ENCODE measurements at places on chromosomes 4 and X. TPM values are rescaled to one million over a fixed set of nuclear protein-coding genes. Genes with fewer than 3 reads are reported as not detected.

DNA sequence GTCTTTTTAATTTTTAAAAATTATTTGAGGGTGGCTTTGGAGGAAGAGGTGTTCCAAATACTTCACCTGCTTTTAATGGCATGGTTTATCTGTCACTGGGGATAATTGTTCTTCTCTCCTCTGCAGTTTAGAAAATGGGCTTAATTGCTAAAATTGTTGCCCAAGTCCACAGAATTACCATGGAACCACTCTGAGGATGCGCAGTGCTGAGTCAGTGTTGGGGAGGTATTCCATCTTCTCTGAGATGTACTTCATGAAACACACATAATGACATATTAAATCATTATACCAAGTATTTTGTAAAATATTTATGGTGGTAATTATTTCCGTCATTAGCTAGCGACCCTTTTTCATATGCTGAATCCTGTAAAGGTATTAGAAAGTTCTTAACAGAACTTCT is 8.0 kb downstream of the ASB5 start:
- DNase-seq, result no peak

DNA sequence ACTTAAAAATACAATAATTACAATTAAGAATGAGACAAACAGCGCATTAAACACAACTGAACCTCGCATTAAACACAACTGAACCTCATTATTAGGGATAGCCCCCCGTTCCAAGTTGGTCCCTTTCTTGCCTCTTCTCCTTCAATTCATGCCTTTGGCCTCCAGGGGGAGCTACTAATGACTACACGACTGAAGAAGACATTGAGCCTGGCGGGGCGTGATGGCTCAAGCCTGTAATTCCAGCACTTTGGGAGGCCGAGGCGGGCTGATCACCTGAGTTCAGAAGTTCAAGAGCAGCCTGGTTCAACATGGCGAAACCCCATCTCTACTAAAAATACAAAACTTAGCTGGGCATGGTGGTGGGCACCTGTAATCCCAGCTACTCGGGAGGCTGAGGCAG is 56.4 kb upstream of the NWD2 start:
- no peak for DNase-seq

- DNase-seq, result no peak
Observed at GRCh38 chr4:140113653-140114052, 40.3 kb downstream of the MAML3 start.

GRCh38 chr4:40722576-40723161 is 27.1 kb upstream of the NSUN7 start:
- DNase-seq, result peak; percentile 89

DNA sequence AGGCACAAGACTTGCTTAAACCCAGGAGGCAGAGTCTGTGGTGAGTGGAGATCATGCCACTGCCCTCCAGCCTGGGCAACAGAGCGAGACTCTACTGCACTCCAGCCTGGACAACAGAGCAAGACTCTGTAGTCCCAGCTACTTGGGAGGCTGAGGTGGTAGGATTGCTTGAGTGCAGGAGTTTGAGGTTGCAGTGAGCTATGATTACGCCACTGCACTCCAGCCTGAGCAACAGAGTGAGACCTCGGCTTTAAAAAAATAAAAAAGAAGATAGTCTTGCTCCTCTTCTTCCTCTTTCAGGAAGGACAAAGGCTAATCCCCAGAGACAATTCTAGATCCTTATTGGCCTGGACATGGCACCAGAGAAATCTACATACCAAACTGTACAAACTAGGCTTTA is 5.7 kb upstream of the PPEF2 start:
- DNase-seq, result no peak

- no peak for DNase-seq
Observed at GRCh38 chrX:124346877-124347241, 496 bp downstream of the SH2D1A start.

DNA sequence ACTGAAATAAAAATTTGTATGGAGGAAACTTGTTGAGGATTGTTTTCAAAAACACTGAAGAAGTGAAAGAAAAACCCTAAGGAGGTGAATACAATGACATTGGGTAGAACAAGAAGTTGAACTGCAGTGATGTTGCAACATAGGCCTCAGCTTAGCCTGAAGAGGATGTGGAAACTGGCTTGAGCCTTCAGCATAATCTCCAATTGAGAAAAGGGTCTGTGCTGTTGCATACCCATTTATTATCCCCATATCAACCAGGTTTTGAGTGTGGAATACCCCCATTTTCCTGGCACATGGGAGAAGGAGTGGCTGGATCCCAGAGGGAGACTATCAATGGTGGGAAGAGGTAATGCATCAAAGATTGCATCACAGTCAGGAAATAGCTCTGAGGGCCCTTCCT is 695.0 kb upstream of the HS3ST1 start:
- no peak for DNase-seq

The HSFX2 gene
- total RNA-seq, result 0.83 TPM

DNA sequence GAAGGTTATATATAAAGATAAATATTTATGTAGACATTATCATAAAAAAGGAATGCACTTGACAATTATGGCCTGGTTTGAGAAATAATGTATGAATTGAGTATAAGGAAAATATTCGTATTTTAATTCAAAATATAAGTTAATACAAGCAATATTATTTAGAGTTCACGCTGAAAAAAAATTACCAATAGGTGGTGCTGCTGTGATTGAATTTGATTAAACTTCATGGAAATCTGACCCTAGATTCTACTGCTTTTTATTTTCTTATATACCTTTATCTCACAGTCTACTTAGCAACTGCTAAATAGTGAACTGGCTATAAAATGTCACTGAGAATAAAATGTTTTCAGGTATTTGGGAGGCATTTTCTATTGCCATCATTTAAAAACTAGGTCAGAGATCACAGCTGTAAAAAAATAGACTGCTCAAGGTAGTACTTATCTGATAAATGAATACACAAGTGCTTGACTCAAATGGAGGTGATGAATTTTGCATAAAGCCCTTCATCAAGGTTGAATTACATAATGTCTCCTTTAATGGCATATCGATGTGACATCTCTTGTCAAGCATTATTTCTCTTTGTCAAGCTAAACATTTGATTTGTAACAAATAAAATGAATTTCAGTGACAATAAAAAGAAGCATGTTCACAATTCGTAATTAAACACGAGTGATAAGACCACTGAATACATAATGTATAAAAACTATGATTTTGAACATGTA is 1638.8 kb upstream of the PCDH7 start:
- DNase-seq, result no peak

GRCh38 chr4:169984173-169984572 is 42.0 kb downstream of the MFAP3L start:
- no peak for DNase-seq

The AKAP14 gene
- total RNA-seq, result not detected

DNA sequence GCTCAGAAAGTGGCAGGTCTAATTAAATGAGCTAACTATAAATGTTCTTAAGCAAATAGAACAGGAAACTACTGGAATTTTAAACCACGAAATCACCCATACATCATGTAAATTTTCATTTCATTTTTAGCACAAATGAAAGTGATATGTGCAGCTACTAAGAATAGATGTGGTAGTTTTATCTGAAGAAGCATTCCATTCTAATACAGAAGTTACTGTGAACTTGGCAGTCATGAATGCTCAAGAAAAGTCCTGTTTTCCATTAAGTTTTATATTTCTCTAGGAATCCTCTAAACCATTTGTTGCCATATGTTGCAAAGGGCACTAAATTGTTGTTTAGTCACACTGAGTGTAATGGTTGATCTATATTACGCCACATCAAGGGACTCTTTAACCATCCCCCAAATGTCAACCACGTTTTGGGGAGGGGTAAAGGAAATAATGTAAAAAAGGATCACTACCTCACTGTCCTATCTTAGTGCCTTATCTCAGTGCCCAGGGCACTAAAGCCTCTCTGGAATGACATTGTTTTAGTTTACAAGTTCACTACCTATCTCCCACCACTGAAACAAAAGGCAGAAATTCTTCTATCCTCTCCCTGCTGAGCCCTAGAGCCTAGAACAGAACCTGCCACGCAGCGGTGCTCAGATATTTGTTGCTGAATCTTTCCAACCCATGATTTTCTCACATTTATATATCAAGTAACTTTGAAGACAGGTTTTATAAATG is 118.0 kb downstream of the SHISA3 start:
- DNase-seq, result no peak

GRCh38 chrX:57286507-57287251 is at the start of gene FAAH2:
FAAH2 (plus strand) TSS chrX:57286706; CDS start chrX:57286826, 120 bp downstream.
- DNase-seq, result peak; percentile 67

DNA sequence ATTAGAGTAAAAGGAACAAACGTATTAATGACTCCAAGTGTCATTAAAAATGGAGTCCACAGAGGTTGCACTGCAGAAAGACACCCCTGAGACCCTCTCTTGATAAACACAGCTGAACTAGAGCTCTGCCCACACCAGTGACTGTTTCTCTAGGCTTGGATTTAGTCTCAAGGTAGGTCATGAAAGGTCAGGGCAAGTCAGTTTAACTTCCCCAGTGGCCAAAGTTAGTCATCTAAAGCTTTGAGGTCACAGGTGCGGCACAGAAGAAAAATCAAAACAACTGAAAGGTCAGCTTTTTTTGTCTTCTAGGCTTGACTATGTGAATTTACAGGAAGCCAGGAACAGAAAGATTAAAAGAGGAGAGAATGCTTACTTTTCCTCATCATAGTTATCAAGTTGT is 749.6 kb downstream of the RAB28 start:
- no peak for DNase-seq

GRCh38 chr4:107747748-107748486 is 27.9 kb upstream of the PAPSS1 start:
- DNase-seq, result no peak

The CCKAR gene
- total RNA-seq, result 68.5 TPM

The NOX1 gene
- total RNA-seq, result not detected

The TIMM8A gene
- 6.6 TPM for total RNA-seq

GRCh38 chrX:118551426-118551825 is 55.8 kb downstream of the DOCK11 start:
- DNase-seq, result no peak

The AREG gene
- total RNA-seq, result 9.9 TPM

DNA sequence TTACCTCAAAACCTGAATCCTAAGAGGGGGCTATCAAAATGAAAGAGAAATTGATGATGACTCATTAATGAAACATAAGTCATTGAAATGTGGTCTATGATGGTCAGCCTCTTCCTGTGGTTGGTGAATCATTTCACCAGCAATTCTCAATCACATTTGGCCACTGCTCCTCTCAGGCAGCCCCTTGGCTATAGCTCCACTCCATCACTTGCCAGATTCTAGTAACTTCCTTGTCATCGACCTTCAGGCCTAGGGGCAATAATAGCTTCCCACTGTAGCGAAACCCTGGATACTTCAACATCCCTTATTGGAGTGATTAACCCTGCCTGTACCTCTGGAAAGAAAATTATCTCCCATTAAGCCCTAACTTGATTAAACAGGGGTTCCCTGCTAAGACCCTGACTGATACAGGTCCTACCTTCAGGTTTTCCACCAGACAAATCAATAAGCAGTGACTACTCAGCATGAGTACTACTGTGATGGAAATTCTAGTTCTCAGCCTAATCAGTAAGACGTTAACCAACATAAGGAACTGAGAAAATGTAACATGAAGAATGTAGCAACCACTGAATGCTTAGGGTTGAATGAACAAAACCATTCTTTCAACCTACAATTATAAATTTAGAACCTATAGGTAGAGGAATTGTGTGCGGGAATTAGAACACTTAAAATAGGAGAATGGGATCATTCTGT is 30.4 kb downstream of the ADH7 start:
- DNase-seq, result no peak

The ZNF81 gene
- 10.4 TPM for total RNA-seq
